ENCODE measurements at places on chromosomes 4 and X.

DNA sequence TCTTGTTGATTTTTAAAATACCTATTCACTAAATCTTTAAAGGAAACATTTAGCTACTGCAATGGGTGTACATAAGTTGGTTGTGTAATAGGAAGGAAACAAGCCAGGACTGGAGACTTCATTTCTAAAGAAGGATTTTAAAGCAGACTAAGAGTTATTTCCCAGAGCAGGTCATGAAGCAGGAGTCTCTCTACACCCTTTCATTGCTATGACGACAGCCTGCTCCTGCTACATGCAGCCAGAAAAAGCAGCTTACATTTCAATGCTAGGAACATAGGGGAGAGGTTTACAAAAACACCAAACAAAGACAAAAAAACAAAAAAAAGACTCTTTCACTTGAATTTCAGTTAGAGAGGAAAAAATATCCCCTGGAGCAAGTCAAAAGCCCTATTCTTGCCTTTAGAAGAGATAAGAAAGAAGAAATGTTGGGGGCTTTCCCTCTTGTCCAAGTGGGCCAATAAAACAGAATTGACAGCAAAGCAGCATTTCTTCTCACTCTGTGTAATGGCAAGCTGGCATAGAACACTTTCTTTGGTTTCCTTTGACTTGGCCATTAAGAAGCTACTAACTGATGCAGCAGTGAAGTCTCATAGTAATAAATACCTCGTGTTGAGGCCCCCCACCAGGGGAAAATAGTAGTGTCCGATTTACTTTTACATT, 3.4 kb downstream of the SPARCL1 start:
- no peak for DNase-seq

DNA sequence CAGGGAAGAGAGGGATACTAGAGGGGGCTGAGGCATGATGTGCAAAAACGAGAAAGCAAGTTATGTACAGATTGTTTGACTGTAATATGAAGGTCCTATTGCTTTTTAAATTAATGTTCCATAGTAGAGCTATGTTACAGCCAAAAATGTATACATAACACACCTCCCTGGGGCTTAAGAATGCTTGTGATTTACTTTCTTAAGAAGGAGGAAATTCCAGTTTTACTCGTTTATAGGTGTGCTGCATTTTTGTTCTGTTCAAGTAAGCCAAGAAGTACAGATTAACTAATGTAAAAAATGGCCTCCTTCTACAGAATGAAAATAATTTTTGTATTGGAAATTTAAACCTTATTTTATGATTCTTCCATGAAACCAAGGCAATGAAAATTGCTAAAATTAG, 614.4 kb upstream of the NR3C2 start:
- no peak for DNase-seq

GRCh38 chrX:123698979-123699520, 33.8 kb downstream of the THOC2 start:
- no peak for DNase-seq

- DNase-seq, result no peak
Observed at GRCh38 chr4:38560768-38561558, 103.0 kb upstream of the KLF3 start.

GRCh38 chr4:150265806-150266205, 187.6 kb downstream of the DCLK2 start:
- DNase-seq, result no peak

All from NCI-H1417 treated with DMSO at 0.1 percent for 48 hours (cell line).